ENCODE measurements at places on chromosomes 11 and 22.

- DNase-seq: no peak
These were observed 44.9 kb downstream of the EXT2 start for GRCh38 chr11:44140372-44140771.

GRCh38 chr22:39530692-39531331, 1.7 kb downstream of the RPS19BP1 start:
- no peak for DNase-seq

- peak; percentile 21 for DNase-seq
These were observed 25.3 kb downstream of the DUSP8 start for GRCh38 chr11:1546536-1547466.

DNA sequence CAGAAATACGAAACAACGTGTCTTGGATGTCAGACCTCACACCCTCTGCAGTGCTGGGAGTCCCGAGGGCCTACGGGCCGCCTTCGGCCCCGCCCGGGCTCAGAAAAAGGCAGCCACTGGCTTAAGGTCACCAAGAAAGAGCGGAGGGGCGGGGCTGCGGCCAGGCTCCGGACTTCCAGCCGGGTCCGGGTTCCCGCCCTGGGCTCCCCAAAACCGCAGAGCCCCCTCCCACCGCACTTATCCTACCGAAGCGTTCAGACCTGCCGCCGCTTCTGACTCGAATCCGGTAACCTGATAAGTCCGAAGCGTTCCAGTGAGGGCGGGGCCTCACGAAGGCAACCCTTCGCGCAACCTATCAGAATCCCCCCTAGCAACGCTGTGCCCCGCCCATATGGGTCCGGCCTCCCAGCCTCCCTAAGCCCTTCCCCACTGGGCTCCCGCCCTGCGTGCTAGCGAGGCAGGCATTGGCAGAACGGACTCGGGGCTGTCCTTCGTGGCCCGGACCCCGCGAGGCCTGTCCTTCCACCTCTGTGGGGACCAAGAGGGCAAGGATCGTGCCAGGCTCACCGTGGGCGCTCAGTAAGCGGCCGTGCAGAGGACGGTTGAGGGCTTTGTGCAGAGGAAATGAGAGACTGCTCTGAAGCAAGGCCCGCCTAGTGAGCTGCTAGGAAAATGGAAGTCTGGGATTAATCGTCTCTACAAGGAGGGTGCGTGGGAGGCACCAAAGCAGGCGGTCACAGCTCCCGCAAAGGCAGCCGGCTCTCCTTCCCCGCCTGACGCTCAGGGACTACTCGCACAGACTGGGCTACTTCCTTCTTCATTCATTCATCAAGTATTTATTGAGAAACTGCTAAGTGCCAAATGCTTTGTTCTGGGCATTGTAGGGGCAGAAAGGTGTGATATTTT, at the start of gene NAGA:
Gene NAGA, minus strand, starts transcription at position 296 of the 906 bp plus-strand sequence. CDS start 515 bp downstream, outside the sequence.
- peak; percentile 86 for DNase-seq

GRCh38 chr11:20015101-20015500, 145.2 kb downstream of the DBX1 start:
- DNase-seq: no peak

DNA sequence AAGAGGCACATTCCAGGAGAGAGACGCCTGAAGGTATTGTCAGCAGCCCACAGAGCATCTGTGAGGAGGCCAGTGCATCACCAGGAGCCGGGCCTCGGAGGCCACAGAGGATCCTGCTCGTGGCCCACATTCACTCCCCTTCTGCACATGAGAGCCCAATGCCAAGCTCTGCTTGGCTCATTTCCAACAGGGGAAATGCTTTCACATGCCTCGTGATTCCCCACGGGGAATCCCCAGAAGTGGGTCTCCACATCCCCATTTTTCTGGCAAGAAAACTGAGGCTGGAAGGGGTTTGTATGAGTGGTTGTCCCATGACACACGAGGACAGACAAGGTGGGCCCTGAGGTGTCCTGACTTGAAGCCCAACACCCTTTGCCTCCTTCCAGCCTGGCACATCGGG, 34.4 kb downstream of the TP53I11 start:
- DNase-seq: no peak

DNA sequence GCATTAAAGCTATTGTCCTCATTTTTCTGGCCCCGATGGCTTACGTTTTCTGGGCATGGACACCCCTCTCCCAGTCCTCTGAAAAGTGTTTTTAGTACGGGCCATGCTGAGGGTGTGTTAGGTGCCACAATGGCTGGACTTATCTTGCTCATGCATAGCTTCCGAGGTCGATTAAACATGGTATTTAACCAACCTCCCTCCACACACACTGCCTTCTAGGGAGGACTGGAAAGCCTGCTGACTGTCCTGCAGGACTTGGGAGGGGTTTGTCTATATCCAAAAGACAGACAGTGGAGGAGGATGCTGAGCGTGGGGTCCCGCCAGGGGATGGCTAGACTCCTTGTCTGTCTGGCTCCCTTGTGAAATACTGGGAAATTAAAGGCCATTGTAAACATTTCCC, 95.3 kb downstream of the FBXO7 start:
- DNase-seq: no peak

DNA sequence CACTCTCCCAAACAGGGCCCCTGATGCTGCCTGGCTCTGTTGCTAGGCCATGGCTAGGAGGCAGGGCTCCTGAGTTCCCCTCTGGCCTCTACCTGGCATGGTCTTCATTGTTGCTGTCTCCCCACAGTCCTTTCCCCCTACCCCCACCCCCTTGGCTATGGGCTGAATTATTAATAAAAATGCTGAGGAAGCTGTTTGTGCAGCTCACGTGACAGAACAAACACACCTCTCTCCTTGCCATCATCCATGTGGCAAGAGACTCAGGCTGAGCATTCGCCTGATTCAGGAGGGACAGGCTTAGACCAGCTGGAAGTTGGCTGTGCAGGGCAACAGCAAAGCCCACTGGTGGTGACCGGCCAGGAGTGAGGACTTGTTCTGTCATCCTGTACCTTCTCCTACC, 4.2 kb upstream of the SYT7 start:
- no peak for DNase-seq

DNA sequence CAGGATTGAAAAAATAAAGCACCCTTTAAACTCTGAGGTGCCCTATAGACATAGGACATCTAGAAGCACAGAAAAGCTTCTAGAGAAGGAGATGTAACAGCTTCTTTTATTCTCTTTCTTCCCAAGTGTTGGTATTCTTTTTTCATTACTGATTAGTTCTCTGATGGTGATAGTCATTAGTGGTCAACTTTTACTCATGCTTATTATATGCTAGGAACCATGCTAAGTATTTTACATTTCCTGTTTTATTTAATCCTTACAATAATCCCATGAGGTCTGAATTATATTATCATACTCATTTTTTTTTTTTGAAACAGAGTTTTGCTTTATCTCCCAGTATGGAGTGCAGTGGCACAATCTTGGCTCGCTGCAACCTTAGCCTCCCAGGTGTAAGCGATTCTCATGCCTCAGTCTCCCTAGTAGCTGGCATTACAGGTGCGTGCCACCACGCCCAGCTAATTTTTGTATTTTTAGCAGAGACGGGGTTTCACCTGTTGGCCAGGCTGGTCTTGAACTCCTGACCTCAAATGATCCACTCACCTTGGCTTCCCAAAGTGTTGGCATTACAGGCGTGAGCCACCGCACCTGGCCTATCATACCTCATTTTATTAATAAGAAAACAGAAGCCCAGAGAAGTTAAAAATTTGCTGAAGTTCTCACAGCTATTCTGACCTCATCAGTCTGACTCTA, 3.0 kb downstream of the C11orf52 start:
- no peak for DNase-seq

DNA sequence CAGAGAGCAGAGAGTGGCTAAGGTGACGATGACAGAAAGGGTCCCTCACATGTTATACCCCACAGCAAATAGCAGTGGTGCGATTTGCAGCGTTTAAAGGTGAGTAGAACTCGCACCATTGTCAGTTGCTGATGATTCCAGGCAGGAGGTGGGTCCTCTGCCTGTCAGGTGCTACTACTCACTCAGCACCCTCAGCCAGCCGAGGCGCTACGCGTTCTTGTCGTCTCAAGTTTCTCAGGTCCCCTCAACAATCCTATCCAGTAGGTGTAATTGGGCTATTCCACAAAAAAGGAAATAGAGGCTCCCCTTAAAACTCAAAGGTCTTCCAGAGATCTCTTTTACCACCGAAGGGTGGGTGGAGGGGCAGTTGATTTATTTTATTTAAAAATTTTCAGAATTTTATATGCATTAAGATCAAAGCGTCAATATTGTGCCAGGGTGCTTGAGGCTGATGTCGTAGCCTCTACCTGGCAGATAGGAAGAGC, 18.3 kb downstream of the ELF5 start:
- DNase-seq: no peak

DNA sequence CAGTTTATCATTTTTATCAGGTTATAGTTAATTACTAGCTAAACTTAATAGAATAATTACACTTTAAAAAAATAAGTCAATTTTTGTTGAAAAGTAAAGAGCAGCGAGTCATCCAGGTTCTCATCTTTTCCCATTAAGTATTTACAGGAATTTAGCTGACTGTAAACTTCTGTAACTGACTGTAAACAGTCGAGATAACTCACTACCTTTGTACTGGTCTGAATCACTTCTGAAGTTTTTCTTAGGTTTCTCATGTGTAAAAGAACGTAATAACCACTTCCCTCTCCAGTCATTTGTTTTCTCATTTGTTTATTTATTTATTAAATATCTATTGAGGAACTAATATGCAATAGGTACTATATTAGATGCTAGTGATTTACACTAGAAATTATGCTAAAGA, 270.8 kb downstream of the DYNC2H1 start:
- no peak for DNase-seq

DNA sequence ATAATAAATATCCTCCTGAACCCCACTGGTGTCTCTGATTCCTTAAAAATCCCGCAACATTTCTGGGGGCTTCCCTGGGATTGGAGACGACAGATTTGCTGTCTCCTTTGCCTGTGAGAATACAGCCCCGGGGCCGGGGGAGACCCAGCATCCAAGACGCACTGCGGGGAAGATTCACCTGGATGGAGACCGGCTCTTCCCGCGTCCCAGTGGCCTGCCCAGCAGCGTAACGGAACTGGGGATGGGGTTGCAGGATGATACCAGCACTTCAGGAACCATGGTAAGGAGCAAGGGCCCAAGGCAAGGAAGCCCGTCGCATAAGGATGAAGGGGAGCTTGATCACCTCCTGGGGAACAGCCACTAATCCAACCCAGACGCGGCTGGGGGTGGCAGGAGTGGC, 53.3 kb upstream of the OR4C15 start:
- DNase-seq: no peak

- DNase-seq: no peak
These were observed 7.0 kb downstream of the EMID1 start for GRCh38 chr22:29212743-29213142.

- DNase-seq: no peak
These were observed 27.4 kb downstream of the RRAS2 start for GRCh38 chr11:14331476-14332136.

GRCh38 chr11:104776501-104777170, 121.6 kb downstream of the CASP12 start:
- no peak for DNase-seq

- no peak for DNase-seq
These were observed 9.2 kb upstream of the POLDIP3 start for GRCh38 chr22:42623756-42624441.

- DNase-seq: no peak
These were observed 394 bp downstream of the CHRM4 start for GRCh38 chr11:46391186-46391577.

DNA sequence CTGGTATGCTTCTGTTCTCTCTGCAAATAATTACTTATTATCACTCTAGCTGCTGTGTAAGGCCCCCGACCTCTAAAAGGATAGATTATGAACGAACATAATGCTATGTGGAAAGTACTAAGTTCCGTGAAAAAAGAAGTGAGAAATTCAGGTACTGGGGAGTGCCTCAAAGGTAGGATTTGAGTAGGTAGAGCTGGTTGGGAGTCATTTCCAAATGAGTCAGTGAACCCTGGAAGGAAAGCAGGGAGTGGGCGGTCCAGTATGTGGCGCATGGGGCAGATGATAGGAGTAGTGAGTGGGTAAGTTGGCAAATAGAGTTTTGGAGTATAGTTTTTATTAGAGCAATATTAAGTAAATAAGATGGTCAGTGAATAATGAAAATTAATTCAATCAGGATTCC, 2.4 kb downstream of the ZC3H12C start:
- DNase-seq: no peak

- no peak for DNase-seq
These were observed 104.7 kb downstream of the PLEKHA7 start for GRCh38 chr11:16909359-16910035.

GRCh38 chr22:48096851-48097665, 1334.6 kb downstream of the TBC1D22A start:
- DNase-seq: no peak

DNA sequence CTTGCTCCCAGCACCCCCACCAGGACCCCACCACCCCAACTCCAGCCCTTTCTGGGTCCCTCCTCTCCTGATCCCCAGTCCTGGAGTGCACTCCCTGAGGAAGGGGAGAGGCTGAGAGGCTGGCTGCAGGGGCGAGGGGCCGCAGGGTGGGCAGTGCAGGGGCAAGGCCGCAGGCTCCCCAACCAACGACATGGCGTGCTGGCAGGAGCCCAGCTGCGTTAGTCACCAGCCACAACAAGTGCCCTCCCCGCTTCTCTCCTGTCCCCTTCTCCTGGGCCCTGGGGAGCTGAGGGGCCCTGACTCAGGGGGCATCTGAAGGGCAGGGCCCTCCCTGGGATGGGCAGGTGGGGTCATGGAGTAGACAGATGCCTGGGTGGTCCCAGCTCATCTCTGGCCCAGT, 2.3 kb downstream of the CABP7 start:
- no peak for DNase-seq

GRCh38 chr11:1219834-1220815, 2.7 kb upstream of the MUC5B start:
- DNase-seq: no peak

GRCh38 chr11:2778630-2779498, 79.1 kb upstream of the KCNQ1OT1 start:
- DNase-seq: no peak

GRCh38 chr11:112835591-112836255, 125.5 kb upstream of the NCAM1 start:
- no peak for DNase-seq

GRCh38 chr11:86802146-86802545, 1.8 kb downstream of the PRSS23 start:
- no peak for DNase-seq

- DNase-seq: no peak
These were observed 239.0 kb downstream of the TENM4 start for GRCh38 chr11:79201677-79202347.

- no peak for DNase-seq
These were observed 4.7 kb downstream of the ACY3 start for GRCh38 chr11:67645521-67646461.

GRCh38 chr11:115848611-115849010, 344.4 kb upstream of the CADM1 start:
- DNase-seq: no peak

Measured in stimulated activated CD8-positive, alpha-beta memory T cell treated with anti-CD3 and anti-CD28 coated beads, Interleukin-15, amount 100 ng/mL, for 48 hours (primary cell).